ENCODE measurements at places on chromosomes 1 and 21.
A peak's percentile ranks its signal among the peaks of the same experiment; 100 is the strongest.

- peak; percentile 74 for DNase-seq
These were observed 72.9 kb downstream of the RPS6KA1 start for GRCh38 chr1:26602378-26602959.

- no peak for DNase-seq
These were observed 261.9 kb downstream of the HLX start for GRCh38 chr1:221141096-221141495.

DNA sequence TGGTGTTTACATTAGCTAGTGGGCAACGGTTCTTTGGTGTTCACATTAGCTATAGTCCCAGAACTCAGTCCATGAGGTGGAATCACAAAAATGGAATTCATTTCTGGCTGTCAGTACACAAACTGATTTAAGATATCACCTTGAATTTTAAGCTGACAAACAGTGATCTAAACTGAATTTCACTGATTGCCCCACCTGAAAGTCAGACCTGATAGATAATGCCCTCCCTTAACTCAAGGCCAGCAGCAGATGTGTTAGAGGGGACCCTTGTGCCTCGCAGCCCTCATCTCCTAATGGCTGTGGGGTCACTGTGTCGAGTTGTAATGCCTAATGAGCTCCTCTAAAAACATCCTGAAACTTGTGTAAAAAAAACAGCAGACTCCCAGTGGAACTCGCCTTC lies 8.6 kb downstream of the ARF1 start:
- no peak for DNase-seq

- no peak for DNase-seq
These were observed 28.1 kb downstream of the VANGL1 start for GRCh38 chr1:115669886-115670285.

GRCh38 chr1:38336301-38336923 lies 289.8 kb upstream of the POU3F1 start:
- DNase-seq: no peak

DNA sequence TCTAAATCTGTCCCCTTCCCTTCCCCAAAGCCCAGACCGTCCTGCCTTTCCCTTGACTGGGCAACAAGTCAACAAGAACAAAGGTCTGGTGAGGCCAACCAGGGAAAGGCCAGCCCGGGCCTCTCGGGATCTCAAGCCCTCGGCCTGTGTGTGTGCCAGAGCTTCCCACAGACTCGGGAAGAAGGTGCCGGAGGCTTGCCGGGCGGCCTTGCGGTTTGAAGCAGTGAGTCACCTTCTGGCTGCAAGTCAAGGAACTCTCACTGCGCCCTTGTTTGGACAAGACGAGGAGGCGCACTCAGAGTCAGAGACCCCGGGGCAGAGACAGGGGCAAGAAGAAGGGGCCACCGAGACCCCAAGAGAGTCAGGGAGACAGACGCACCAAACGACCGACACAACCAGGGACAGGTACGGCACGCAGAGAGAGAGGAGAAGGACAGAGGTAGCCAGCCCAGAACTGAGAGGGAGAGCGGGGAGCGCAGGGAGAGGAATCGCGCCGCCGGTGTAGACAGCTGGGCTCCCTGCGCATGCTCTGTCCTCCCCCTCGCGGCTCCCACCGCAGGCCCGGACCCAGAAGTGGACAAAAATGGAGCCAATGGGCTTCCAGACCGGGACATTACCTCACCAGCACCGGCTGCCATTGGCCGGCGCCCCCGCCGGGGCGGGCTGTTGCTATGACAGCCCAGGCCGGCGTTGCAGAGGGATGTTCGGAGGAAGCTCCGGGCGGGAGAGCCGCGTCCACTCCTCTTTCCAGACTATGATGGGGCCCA lies 66.6 kb upstream of the LAPTM5 start:
- peak; percentile 88 for DNase-seq

DNA sequence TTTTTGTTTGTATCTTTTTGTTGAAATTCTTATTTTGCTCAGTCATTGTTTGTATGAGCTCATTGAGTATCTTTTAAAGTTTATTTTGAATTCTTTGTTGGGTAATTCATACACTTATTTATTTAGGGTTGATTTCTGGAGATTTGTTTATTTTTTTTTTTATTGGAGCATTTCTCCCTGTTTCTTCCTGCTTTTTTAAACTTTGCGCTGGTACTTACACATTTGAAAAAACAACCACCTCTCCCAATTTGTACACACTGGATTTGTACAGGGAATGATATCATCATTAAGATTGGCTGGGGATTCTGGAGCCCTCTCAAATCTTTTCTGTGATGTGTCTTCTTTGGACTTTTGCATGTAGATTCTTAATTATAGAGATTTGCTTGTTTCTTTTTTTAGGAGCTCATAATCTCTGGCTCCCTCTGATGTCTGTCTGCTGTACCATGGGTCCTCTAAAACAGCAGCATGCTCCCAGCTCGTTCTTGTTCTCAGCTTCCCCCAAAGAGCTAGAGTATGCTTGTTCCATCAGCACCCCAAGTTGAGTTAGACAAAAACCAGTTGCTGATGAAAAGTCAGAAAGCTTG lies 310.7 kb downstream of the DUSP10 start:
- no peak for DNase-seq

GRCh38 chr1:169364948-169365347 lies 2.6 kb downstream of the NME7 start:
- DNase-seq: no peak

DNA sequence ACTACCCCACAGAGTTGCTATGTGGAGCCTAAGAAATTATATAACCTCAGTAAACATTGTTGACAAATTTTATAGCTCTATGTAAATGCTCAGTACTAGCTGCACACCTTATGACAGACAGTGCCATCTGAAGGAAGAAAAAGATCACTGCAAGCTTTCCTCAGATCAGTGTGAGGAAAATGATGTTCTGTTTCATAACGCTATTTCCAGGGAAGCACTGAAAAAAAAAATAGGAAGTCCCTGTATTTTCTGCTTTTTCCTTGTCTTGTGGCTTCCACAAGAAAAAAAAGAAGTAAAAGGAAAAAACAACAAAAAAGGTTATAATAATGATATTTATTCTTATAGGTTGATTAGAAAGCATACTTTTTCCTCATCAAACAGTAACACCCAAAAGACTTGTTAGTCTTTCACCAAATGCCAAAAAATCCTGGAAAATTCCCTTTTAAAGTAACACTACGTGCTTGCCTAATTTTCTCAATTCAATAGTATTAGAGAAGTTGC lies 23.2 kb downstream of the LYST start:
- peak; percentile 50 for DNase-seq

GRCh38 chr1:60890664-60891063 lies 191.7 kb upstream of the NFIA start:
- DNase-seq: no peak

GRCh38 chr1:24348196-24348595 lies 29.0 kb downstream of the GRHL3 start:
- DNase-seq: no peak

DNA sequence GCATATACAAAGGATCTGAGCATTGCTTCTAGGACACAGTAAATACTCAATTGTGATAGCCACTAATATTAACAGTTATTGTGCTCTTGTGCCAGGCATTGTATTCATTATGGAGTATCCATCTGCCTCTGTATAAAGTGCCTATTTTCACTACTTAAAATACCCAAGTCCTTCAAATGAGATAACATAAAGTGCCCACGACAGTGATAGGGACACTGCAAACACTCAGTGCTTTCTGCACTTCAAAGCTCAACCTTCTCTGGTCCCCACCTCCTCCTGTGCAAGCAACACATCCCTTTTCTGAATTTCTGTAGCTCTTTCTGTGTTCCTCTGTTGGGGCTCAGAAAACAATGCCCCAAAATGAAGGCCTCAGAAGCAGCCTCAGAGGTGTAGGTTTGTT lies 6.6 kb upstream of the DDAH1 start:
- no peak for DNase-seq

DNA sequence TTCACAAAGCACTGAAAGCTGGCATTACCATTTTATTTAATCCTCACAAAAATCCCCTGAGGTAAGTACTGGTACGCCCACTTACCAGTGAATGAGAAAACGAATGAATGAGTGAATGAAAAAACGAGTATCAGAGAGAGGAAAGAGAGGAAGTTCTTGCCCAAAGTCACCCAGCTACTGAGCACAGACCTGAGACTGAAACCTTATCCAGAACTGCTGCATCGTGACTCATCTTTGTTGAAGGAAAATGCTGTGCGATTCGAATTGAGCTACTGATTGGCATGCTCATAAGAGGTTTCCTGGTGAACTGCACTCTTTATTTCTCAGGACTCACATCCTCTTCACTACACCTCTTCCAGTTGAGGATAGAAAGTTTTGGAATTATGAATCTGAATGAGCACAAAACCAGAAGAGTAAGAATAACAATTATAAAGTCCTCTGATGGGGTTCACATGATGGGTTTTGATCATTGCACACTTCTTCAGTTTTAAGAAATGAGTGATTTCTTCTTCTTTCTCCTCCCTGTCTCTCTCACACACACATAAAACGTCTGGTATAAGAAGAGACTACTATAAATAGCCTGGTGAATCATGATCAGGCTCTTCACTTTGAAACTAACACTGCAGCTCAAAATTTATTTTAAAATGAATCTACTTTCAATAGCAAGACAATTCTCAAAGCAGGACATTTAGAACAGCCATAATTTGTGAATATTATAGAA lies 32.1 kb downstream of the IL12RB2 start:
- DNase-seq: peak; percentile 5

GRCh38 chr1:27138368-27138767 lies 16.6 kb downstream of the SLC9A1 start:
- DNase-seq: no peak

- no peak for DNase-seq
These were observed 22.9 kb downstream of the DYRK1A start for GRCh38 chr21:37389456-37389855.

GRCh38 chr1:225928186-225929175 lies 4.4 kb upstream of the PYCR2 start:
- peak; percentile 34 for DNase-seq

- peak; percentile 66 for DNase-seq
These were observed at the start of gene DOP1B for GRCh38 chr21:36156815-36157670. DOP1B (plus strand) TSS chr21:36156824; CDS start chr21:36164734, 7,910 bp downstream.

DNA sequence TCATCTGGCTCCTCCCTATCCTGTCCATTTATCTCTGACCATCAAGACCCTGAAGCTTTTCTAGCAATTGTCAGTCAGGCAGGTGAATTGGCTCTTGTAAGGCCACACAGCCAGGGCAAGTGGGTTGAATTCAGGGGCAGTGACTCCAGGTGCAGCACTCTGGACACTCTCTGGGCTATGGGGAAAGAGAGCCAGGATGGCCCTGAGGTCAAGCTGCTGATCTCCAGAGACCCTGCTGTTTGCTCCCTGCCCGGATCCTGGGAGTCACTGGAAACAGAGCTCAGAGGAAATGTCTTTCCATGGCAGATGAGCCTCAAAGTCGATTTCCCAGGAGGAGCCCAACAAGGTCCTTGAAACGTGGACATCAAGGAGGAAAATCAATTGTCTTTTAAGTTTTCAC lies 184.4 kb downstream of the C1orf94 start:
- no peak for DNase-seq

DNA sequence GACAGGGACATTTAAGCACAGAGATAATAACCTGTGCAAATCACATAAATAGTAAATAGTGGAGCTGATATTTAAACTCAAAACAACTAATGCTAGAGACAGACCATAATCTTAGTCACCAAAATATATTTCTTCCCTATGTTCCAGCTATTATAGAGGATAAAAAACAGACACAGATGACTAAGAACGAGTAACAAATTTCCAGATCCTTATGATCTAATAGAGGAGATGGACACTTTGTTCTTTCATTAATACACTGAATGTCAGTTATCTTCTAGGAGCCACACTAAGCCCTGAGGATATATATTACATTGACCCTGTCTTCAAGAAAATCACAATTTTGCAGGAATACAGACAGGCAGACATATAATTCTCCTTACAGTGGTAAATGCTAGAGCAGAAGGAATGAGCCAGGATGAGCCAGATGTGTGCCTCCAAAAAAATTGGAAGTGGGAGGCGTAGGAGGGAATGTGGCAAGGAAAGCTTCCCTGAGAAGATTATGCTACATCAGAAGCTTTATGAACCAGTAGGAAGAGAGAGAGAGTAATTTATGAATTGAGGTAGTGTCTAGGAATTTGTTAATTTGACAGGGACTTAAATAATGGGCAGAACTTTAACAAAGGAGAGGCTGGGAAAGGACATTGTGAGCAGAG lies 395.4 kb upstream of the BEND5 start:
- DNase-seq: no peak

- DNase-seq: peak; percentile 64
These were observed 20.5 kb upstream of the CD2 start for GRCh38 chr1:116733476-116734365.

DNA sequence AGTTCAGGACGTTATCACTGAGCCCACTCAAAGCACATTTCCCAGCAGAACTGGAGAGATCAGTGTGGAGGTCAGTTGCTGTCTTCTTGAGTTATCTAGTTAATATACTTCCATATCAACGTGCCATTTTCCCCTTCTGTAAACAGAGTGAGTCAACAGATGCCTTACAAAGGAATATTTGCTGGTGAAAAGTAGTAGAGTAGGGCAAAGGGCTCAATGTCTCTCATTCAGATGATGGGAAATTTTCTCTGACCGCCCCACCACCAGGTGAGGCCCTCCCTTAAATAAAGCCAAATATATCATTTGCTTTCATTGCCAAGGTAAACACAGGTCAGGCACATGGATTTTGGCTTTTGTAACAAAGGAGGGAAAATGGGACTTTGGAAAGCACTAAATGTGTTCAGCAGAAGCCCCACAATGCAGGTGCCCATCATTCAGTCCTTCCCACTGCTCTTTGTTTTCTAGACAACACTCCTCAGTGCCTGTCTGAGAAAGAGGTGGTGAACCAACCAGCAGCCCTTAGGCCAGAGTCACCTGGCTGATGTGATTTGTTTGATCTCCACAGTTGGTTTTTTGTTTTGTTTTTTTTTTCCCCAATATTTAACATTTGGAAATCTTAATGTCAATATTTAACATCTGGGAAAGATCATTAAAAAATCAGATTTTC lies 40.5 kb upstream of the SAMD13 start:
- DNase-seq: no peak

DNA sequence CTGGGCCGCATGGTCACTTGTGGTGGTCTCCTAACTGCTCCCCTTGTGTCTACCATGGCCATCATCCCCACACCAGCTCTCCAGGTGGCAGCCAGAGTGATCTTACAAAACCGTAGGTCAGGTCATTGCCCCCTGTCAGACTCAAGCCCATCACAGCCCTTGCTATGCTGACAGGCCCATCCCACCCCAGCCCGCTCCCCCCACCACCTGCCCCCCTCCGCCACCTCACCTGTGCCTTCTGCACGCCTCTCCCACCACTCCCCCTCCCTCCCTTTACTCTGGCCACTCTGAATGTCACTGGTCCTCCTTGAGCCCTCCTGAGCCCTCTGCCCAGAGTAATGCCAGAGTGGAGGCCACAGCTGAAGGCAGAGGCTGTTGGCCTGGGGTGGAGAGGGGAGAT lies 28.5 kb downstream of the TEX35 start:
- no peak for DNase-seq

DNA sequence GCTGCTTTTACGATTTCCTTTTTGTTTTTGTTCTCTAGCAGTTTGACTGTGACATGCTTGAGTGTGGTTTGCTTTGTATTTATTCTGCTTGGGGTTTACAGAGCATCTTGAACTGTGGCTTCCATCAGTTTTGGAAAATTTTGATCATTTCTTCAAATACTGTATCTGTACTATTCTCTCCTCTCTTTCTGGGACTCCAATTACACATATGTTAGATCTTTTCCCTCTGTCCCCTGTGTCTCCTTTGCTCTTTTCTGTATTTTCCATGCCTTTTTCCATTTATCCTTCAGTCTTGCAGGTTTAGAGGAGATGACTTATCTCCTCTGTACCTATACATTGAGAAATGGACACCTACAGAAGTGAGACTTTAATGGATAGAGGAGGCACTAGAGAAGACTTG lies 31.7 kb downstream of the COQ8A start:
- DNase-seq: no peak

GRCh38 chr1:192703283-192704206 lies 67.6 kb downstream of the RGS13 start:
- no peak for DNase-seq

All from NB4 (cell line).